WTC11 (cell line): ENCODE measurements at places on chromosomes 11 and 22. TPM values are rescaled to one million over a fixed set of nuclear protein-coding genes. Genes with fewer than 3 reads are reported as not detected.

DNA sequence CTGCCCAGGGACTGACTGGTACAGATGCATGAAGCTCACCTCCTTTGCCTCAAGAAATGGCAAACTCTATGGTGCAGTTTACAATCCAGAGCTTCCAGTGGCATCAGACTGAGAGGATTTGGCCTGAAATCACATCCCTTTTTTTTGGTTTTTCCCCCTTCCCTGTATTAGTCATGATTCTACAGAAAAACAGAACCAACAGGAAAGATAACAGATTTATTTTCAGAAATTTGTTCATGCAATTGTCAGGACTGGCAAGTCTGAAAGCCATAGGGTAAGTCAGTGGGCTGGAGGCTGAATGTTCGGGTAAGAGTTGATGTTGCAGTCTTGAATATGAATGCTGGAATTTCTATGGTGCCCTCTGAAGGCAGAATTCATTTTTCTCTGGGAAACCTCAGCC, 12.0 kb upstream of the ZDHHC13 start:
- no peaks in the 10 kb centered on the region for H3K36me3 ChIP-seq
- no peak overlapping the region for H3K4me3 ChIP-seq
- H3K27me3 ChIP-seq: peaks cover 6% of the 10 kb centered on the region; the same call in 1 of the 2 replicates
- DNase-seq: no peak

The TRIM48 gene
- total RNA-seq: not detected in 3 replicates

DNA sequence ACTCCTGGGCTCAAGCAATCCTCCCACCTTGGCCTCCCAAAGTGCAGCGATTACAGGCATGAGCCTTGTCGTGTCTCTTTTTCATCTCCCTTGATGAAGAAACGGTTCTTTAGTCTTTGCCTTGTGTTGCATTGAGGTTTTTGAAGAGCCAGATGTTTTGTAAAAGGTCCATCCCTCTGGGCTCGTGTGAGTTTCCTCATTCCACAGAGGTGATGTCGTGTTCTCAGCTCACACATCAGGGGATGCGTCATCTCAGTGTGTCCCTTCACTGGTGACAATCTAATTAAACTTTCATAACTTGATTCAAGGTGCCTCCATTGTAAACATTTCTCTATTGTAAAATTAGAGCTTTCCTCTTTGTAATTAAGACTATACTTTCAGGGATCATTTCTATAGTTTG, 29.7 kb upstream of the TEF start:
- H3K27ac ChIP-seq: no peak overlapping the region
- H3K27me3 ChIP-seq: no peaks in the 10 kb centered on the region
- H3K4me3 ChIP-seq: no peak overlapping the region
- H3K4me1 ChIP-seq: no peaks in the 10 kb centered on the region

The MDK gene
- total RNA-seq: 560 to 611 TPM (median 602 TPM) in 3 replicates

DNA sequence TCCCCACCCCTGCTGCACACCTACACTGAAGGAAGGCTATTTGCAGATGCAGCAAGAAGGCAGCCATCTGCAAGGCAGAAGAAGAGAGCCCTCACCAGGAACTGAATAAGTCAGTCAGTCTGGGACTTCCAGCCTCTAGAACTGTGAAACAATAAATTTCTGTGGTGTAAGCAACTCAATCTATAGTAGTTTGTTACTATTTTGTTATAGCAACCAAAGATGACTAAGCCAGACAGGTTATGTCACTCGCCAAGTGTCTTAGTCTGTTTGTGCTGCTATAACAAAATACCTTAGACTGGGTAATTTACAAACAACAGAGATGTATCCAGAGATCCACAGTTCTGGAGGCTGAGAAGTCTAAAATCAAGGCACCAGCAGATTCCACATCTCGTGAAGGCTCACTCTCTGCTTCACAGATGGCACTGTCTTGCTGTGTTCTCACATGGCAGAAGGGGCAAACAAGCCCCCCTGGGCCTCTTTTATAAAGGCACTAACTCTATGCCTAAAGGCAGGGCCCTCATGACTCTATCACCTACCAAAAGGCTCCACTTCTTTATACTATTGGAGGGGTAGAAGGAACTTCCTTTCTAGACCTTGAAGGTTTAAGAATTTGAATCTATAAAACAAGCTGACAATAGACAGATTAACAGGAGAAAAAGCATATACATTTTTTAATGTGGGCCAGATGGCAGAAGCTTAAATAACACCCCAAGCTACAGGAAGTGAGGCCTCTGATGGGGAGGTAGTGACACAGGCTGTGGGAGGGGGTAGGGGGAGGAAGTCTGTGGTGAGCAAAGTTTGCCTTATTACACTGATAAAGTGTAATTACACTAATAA, 12.3 kb downstream of the APOL6 start:
- no peak overlapping the region for H3K27ac ChIP-seq
- peaks cover 15% of the 10 kb centered on the region for H3K36me3 ChIP-seq
- peaks cover 57% of the 10 kb centered on the region for H3K27me3 ChIP-seq
- DNase-seq: no peak
- peaks cover 34% of the 10 kb centered on the region for H3K4me1 ChIP-seq

DNA sequence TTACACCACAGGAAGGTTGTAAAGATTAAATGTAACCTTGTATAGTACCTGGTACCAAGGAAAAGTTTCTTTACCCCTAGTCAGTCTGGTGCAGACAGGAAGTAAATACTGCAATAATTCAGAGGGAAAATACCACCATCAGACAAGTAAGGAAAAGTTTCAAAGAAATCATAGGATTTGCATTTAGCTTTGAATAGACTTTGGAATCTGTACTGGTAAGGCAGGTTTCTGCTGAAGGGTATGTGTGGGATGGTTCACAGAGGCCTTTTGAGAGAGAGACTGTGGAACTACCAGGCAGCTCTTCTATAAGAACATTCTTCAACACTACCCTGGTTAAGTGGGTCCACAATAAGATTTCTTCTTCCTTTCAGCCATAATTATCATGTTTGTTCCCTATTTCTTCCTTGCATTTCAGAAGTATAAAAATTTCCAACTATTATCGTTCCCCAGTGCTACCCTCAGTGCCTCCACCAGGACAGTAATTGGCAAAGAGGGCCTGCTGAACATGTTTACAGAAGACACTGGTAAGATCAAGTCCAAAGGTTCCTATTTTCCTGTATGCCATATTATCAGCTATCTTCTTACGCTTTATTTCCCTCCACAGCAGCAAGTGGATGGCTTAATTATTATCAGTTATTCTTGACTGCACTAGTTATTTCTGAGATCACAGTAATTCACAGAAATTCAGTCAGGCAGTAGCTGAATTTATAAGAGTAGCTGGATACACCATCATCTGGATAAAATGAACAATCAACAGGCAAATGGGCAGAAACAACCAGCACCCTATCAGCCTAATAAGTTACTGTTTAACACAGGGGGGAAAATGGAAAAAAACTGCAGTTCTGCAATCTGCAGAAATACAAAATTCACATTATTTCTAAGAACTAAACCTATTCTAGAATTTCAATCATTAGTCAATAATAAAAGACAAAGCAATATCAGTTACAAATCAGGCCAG, 48.5 kb downstream of the PITPNB start:
- H3K36me3 ChIP-seq: peaks cover 21% of the 10 kb centered on the region
- H3K27me3 ChIP-seq: no peaks in the 10 kb centered on the region
- no peak overlapping the region for H3K27ac ChIP-seq
- no peak overlapping the region for H3K4me3 ChIP-seq
- no peak for DNase-seq
- H3K4me1 ChIP-seq: peaks cover 30% of the 10 kb centered on the region

DNA sequence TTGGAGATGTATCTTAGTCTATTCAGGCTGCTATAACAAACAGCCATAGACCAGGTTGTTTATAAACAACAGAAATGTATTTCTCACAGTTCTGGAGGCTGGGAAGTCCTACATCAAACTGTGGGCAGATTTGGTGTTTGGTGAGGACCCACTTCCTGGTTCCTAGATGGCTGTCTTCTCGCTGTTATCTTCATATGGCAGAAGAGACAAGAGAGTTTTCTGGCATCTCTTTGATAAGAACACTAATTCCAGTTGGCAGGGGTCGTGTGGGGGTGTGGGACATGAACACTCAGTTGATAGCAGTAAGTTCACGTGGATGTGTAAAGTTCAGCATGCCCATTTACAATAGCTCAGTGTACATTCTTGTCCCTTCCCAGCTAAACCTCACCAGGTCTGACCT, 41.3 kb upstream of the HMGXB4 start:
- no peak for DNase-seq
- peaks cover 6% of the 10 kb centered on the region for H3K27me3 ChIP-seq
- no peak overlapping the region for H3K27ac ChIP-seq
- H3K36me3 ChIP-seq: no peaks in the 10 kb centered on the region

DNA sequence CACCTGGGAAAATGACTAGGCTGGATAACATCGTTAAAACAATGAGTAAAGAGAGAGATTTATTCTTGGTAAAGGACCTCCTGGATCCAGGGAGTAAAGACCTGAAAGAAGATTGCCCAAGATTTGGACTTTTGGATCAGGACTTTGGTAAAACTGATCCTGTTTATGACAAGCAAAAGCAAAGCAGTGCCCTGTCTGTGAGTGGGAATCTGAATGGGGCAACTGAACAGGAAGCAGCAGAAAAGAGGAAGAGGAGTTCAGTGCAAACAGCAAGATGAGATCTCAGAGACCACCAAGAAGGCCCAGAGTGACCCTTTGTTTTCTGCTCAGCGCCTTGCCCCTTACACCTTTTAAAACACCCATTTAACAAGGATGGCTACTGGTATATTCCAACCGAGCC, 122.0 kb downstream of the VPREB1 start:
- no peaks in the 10 kb centered on the region for H3K36me3 ChIP-seq
- no peak overlapping the region for H3K4me3 ChIP-seq
- H3K27me3 ChIP-seq: peaks cover 100% of the 10 kb centered on the region
- H3K4me1 ChIP-seq: no peaks in the 10 kb centered on the region
- H3K27ac ChIP-seq: no peak overlapping the region
- DNase-seq: no peak

GRCh38 chr22:41876675-41877074, 38.2 kb downstream of the SHISA8 start:
- H3K27ac ChIP-seq: no peak overlapping the region
- H3K27me3 ChIP-seq: no peaks in the 10 kb centered on the region
- H3K4me1 ChIP-seq: no peaks in the 10 kb centered on the region
- peaks cover 72% of the 10 kb centered on the region for H3K36me3 ChIP-seq
- no peak for DNase-seq

DNA sequence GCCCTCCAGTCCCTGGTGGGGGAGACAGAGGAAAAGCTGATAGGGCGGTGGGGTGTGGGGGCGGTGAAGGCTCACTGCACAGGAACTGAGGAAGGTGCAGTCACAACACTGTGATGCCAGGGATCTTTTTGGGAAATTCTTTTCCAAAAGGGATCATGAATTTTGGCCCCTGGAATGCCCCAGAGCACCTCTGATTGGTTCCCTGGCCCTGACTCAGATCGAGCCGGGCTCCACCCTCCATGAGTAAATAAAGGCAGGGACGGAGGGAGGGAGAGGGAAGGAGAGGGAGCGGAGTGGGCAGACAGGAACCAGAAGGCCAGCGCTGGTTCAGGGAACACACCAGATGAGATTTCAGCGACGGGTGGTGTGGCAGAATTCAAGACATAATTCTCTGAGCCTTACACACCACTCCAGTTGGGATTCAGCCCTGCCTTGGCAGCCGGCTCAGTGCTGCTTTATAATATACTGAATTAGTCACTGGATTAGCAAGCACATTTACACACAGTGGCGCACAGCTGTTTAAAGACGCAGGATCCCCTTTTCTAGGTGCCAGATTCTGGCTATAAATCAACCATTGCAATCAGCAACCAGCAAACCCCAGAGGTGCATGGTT, 80.3 kb downstream of the ETS1 start:
- peaks cover 32% of the 10 kb centered on the region for H3K4me1 ChIP-seq

GRCh38 chr11:117444256-117444655, 116.6 kb downstream of the CEP164 start:
- no peak overlapping the region for H3K27ac ChIP-seq
- H3K4me1 ChIP-seq: peaks cover 7% of the 10 kb centered on the region
- no peak overlapping the region for H3K4me3 ChIP-seq
- DNase-seq: no peak
- no peaks in the 10 kb centered on the region for H3K36me3 ChIP-seq

- no peaks in the 10 kb centered on the region for H3K27me3 ChIP-seq
- no peak overlapping the region for H3K27ac ChIP-seq
- H3K36me3 ChIP-seq: peaks cover 63% of the 10 kb centered on the region
- H3K4me3 ChIP-seq: no peak overlapping the region
Observed at GRCh38 chr11:94851864-94852636, 83.9 kb downstream of the AMOTL1 start.

DNA sequence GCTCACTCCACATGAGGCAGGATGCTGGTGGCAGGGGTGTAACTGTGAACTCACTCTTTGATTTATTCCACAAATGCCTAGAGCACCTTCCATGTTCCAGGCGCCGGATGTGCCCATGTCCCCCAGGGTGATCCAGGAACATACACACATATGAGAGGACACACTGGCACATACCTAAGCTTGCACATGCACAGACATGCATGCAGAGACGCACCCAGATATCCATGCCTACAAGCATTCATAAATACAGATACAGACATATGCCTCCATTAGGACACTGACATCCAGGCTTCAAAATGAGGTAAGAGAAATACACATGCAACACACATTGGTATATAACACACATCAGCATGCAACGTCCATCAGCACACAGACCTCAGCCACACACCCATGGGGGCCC, 4.5 kb downstream of the OSM start:
- H3K4me1 ChIP-seq: peaks cover 13% of the 10 kb centered on the region
- H3K36me3 ChIP-seq: no peaks in the 10 kb centered on the region
- H3K4me3 ChIP-seq: no peak overlapping the region
- no peak for DNase-seq
- peaks cover 7% of the 10 kb centered on the region for H3K27me3 ChIP-seq

The TSGA10IP gene
- 3.4 to 4.5 TPM (median 4.1 TPM) in 3 replicates for total RNA-seq
